BE2C (cell line): ENCODE measurements at places on chromosomes 2 and 18.

GRCh38 chr2:29589440-29590103 lies 331.8 kb downstream of the ALK start:
- DNase-seq, result no peak

DNA sequence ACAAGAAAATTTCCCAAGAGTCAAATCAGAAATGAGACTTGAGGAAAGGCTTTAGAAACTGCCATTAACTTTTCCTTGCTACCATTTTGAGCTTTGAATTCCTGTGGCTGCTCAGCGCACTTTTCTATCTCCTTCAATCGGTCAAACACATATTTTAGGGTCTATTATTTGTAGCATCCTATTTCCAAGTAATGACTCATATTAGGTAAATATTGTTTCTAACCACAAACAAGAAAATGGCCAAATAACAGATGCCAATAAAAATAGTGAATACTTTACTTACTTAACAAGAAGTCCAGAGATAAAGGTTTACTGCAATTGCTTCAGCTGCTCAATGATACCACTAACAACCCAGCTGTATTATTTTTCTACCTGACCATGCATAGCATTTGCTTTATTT lies 29.7 kb upstream of the CCDC178 start:
- DNase-seq, result no peak

DNA sequence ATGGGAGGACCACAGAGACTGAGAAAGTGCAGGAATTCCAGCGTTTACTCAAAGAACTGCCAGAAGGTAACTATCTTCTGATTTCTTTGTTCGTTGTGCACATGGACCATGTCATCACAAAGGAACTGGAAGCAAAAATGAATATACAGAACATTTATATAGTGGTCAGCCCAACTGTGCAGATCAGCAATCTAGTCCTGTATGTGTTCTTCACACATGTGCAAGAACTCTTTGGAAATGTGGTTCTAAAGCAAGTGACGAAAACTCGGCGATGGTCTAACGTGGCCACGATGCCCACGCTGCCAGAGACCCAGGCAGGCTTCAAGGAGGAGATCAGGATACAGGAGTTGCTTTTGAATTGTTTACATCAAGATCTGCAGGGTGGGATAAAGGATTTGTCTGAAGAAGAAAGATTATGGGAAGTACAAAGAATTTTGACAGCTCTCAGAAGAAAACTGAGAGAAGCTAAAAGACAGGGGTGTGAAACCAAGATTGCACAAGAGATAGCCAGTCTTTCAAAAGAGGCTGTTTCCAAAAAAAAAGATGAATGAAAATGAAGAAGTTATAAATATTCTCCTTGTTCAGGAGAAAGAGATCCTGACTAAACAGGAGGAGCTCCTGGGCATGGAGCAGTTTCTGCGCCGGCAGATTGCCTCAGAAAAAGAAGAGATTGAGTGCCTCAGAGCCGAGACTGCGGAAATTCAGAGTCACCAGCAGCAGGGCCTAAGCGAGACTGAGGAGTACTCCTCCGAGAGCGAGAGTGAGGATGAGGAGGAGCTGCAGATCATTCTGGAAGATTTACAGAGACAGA lies 8.3 kb upstream of the CHST10 start:
- DNase-seq, result no peak

DNA sequence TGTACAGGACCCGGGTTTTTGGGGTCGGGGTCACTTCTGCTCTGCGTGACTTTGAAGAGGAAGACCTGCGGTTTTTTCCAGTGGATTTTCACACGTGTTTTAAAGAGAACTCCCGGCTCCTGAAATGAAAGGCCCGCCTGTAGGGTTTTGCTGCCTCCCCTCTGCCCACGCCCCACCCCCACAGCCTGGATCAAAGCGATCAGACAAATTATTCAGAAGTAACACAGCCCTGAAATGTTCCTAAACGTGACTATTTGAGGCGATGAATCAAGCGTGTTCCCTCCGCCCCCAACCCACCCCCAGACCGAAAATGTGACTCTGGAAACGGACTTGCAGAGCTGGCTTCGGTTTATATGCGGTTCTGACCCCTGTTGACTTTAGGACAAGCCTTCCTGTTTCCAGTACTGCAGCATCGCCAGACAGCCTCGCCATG lies 28.7 kb upstream of the SMIM21 start:
- no peak for DNase-seq

- no peak for DNase-seq
These were observed 39.1 kb downstream of the ACKR3 start for GRCh38 chr2:236608710-236609109.
